Astrocyte of the spinal cord (primary cell): ENCODE measurements at places on chromosomes 11 and 22.
A peak's percentile ranks its signal among the peaks of the same experiment; 100 is the strongest.

DNA sequence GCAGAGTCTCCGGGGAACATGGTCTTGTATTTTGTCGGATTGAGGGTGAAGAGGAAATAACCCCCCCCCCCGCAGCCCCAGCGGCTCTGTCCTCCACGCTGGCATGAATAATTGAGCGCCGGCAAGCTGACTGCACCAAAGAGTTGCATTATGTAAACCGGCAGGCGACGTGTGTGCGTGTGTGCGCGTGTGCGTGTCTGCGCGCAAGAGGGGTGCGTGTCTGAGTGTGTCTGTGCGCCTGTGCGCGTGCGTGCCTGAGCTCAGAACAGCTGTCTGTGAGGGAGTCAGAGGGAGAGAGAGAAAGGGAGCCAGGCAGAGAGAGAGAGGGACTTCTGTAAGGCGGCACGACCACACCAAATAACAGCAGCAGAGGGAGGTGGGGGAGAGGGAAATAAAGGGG lies 94.4 kb downstream of the SCN3B start:
- peak; percentile 60 for DNase-seq

- no peak for DNase-seq
Observed at GRCh38 chr22:23499845-23500500, 80.1 kb downstream of the IGLL1 start.

GRCh38 chr22:45612451-45612901 lies 59.2 kb upstream of the ATXN10 start:
- DNase-seq = peak; percentile 82

DNA sequence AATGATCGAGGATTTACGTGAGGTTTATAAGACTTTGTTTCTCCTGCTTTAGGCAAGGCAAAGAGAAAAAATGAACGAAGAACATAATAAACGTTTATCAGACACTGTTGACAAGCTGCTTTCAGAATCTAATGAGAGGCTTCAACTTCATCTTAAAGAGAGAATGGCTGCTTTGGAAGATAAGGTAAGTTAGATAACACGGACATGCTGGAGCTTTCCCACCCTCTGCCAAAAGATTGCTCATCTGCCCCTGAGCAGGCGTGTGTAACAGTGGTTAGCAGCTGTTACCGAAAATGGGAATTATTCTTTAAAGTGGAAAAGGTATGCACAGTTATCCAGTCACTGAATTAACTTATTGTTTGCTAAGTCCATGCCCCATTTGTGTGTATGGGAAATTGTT lies 62.8 kb upstream of the CTTN start:
- no peak for DNase-seq

DNA sequence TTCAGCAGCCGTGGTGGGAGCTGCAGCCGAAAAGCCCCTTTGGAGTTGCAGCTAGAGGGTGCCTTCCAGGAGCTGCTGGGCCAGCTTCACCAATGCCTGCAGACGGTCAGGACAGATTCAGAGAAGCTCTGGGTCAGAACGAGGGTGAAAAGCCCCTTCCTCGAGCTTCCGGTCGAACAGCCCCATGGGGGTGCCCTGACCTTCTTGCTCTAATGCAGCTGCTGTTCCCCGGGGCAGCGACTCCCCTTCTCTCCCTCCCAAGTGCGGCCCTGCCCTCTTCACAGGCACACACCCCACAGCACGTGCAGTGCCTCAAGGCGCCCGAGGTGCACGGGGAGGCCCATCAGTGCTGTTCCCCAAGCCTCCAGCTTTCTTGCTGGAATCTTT lies 9.6 kb upstream of the IFITM3 start:
- no peak for DNase-seq

- DNase-seq = no peak
Observed at GRCh38 chr11:72237112-72237931, 6.7 kb downstream of the PHOX2A start.

DNA sequence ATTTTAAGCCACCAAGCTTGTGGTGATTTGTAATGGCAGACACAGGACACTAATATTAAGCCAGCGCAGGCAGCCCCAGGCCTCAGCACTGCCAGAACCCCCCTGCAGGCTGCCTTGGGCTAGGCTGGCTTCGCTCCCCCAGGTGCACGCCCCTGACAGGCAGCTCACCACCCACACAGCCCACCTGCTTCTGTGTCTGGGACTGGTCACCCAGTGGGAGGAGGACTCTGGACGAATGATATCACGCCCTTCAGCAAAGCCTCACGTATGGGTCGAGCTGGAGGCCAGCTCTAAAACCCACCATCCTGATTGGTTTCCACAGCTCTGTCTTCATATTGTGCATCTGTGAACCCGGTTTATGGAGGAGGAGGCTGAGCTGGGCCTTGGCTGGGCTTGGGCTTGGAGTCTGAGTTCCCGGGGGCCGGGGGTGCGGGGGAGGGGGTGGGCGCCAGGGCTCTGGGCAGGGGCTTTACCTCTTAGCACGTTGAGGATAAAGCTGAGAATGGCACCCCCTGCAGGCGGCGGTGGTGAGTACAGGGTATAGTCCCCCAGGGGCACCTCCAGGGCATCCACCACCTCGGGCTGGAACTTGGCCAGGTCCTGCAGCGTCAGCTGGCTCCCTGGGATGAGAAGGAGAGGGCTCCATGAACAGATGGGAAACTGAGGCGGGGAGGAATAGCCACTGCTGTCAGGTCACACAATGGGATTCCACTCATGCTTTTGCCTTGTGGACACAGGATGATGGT lies 13.8 kb downstream of the GGT5 start:
- DNase-seq = no peak

GRCh38 chr11:73200256-73200655 lies 17.8 kb upstream of the P2RY2 start:
- no peak for DNase-seq

- DNase-seq = no peak
Observed at GRCh38 chr11:43367382-43368178, 8.9 kb downstream of the TTC17 start.

GRCh38 chr11:116648247-116649174 lies 124.3 kb downstream of the BUD13 start:
- DNase-seq = no peak

- DNase-seq = no peak
Observed at GRCh38 chr22:17303840-17304779, 65.2 kb upstream of the CECR2 start.

GRCh38 chr11:128491195-128491936 lies 96.0 kb downstream of the ETS1 start:
- no peak for DNase-seq

- DNase-seq = no peak
Observed at GRCh38 chr22:29477723-29478318, 2.2 kb upstream of the NEFH start.

- DNase-seq = no peak
Observed at GRCh38 chr11:70290361-70291065, 20.0 kb downstream of the PPFIA1 start.

GRCh38 chr11:9738116-9738515 lies 74.2 kb downstream of the SWAP70 start:
- DNase-seq = no peak

DNA sequence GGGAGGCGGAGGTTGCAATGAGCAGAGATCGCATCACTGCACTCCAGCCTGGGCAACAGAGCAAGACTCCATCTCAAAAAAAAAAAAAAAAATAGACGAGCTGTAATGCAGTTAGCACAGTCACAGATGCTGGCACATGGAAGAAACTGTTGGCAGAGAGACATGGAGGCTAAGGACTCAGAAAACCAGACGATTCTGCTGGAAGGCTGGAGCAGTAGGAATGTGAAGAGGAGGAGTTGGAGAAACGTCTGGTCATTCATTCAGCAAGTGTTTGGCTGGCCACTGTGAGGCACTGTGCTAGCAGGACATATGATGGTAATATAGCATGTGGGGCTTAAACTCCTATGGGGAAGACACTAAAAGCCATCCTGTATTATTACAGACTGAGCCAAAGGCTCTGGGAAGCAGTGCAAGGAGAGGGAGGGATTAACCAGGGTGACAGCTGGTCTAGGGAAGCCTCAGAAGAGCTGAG lies 5.0 kb downstream of the UQCR10 start:
- peak; percentile 49 for DNase-seq

GRCh38 chr11:100562128-100562527 lies 125.0 kb upstream of the ARHGAP42 start:
- peak; percentile 85 for DNase-seq

GRCh38 chr22:36431977-36432376 lies 44.2 kb upstream of the MYH9 start:
- DNase-seq = no peak

GRCh38 chr11:97683733-97684132 lies 1293.9 kb downstream of the JRKL start:
- no peak for DNase-seq

GRCh38 chr22:41823797-41824196 lies 9.1 kb upstream of the SREBF2 start:
- no peak for DNase-seq

DNA sequence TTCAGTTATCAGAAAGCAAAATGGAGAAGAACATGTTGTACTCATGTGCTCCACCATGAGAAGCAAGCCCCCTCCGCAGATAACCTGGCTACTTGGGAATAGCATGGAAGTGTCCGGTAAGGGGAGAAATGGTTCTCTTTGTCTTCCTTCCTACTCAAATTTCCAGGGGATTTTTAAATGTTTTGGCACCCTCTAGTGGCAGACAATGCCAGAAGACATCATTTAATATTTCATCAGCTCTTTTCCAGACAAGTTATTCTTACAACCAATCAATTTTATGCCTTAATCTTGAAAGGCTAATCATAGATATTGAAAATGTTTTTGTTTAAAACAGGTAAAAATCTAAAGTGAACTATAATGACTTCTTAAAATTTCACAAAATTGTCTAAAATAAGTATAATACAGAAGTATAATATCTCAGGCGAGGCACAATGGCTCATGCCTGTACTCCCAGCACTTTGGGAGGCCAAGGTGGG lies 15.7 kb downstream of the CRTAM start:
- peak; percentile 89 for DNase-seq

- peak; percentile 67 for DNase-seq
Observed at GRCh38 chr11:58513747-58514367, 6.0 kb upstream of the OR5B21 start.

GRCh38 chr11:134330611-134331353 lies 1.0 kb upstream of the GLB1L2 start:
- no peak for DNase-seq

GRCh38 chr11:83054001-83054400 lies 17.7 kb downstream of the RAB30 start:
- DNase-seq = no peak

DNA sequence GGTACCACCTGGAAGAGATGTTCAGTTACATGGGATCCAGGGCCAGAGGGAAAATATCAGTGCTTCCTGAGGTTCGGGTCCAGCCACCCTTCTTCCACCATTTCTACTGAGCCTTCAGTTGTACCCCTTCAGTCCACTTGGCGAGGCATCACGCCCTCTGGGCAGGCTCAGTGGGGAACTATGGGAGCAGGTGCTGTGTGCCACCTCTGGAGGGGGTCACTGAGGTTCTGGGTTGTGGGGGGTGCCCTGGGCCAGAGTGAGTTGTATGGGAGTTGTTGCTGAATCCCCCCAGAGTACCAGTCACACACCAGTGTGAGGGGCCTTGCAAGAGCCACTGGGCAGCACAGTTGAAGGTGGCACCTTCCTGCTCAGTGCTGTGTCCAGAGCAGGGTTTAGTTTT lies 2.7 kb upstream of the SREBF2 start:
- DNase-seq = no peak

GRCh38 chr22:36874736-36875135 lies 13.9 kb downstream of the NCF4 start:
- DNase-seq = no peak

DNA sequence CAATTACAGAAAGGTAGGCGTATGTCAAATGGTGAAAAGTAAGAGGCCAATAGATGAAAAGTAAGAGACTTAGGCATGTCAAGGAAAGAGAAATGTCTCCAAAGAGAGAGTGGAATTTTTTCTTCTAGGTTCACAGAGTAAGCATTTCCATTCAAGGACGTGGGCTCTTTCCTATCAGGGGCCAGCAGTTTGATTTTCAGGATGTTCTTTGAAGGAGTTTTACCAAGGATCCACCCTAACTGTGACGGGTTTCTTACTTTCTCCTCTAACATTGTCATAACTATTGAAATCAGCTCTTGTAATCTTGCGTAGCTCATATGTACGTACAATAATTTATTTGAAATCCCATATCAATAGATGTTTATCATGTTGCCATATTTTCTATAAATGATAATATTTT lies 2112.2 kb upstream of the RAG2 start:
- DNase-seq = no peak

GRCh38 chr11:103372906-103373305 lies 263.7 kb downstream of the DYNC2H1 start:
- DNase-seq = no peak

DNA sequence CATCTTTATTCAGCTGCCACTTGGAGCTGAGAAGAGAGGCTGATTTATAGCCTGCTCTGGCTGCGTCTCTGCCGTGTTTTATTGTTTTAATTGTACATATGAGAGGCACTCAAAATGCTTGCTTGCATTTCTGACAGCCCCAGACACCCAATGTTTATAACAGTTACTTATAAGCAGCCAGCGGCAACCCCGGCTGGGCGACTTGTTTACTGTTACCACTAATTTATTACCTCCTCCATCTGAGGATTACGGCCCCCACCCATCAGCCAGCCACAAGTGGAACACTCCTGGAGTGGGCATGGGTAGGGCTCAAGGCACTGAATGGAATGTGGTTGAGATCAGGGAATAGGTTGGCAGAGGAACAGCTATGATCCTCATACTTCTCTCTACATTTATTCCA lies 61.2 kb downstream of the CLPB start:
- no peak for DNase-seq

DNA sequence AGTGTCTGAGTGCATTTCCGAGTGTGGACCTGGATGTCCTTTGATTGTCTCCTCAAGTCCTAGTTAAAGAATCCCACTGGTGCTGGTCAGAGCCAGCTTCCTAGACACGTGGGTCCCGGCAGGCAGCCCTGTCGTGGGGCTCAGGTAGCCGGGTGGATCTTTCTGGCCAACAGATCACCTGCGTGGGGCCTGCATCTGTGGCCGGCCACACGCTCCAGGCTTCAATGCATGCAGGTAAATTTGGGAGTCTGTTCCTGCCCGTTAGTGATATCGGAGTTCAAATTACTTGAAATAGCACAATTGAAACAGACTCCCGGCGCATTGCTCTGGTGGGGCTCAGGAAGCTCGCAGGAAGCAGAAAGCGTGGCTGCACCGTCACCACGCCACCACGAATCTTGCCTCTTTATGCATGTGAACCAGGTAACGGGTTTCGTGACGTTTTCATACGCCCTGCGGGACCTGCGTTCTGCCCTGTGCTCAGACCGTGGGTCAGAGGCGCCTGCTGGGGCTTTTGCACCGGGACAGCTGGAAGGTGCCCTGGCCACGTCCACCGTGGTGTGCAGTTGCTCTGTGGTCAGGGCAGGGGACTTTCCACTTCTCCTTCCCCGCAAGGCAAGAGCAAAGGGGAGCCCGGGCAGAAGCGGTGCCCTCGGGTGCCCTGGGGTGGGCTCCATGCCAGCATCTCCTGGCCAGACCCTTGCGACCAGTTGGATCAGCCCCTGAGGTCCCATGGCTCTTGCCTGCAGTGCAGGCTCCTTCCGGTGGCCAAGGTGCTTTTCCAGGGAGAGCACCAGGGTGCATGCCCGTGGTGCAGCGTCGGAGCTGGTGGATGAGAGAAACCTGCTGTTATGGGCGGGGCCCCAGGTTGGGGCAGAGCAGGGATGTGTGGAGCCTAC lies 803.5 kb downstream of the BRD1 start:
- no peak for DNase-seq

DNA sequence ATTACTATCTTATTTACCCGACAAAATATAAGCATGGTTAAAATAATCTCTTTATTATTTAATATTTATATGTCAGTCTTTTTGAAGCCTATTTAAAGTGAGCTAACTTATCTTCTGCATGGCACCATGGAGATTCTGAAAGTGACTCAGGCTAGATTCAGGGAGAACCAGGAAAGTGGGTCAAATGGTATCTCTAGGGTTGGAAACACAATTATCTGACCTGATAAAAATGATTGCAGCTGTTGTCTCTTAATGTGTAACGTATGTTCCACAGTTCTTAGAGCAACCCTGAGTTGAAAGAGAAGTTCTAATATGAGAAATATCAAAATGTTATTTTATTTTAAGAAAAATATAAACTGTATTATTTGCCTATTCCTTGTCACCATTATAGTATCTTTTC lies 143.1 kb upstream of the CARD18 start:
- no peak for DNase-seq
